ENCODE measurements at places on chromosomes 1 and 21.

DNA sequence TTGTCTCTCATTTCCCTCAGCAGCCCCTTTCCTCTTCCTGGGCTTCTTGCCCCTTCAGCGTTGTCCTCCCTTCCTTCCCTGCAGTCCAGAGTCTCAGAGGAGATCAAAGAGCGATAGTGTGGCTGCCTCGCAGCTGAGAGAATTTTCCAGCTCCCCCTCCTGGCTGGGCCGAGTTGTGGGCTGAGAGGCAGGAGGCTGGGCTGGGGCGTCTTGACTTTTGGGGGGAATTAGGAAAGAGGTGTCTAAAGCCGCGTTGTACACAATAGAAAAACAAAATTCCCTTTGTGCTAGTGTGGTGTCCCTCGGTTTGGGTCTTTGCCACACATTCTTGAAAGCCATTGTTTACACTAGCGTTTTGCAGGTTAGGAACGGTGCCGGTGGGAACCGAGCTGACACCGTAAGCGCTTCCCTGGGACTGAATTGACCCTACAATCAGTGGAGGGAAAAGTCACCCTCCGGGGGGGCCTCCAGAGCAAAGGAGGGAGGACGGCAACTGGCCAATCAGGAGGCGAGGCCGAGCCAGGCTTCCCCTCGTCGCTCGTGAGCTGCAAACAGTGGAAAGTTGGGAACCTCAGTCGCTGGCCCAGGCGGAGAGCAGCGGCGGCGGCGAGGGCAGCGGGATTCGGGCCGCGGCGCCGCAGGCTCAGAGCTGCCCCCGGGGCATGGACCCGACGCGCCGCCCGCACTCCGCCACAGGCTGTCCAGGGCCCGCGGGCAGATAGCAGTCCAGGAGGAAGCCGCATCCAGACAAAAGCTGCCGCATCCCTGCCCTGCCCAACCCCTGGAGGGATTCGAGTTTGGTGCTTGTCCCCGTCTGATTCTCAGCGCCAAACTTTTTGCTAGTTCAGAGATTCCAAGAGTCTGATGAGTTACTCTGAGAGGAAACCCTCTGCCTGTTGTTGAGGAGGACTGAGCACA lies at the start of gene HMCN1:
Gene HMCN1 (plus strand): TSS at position 574 of the 918 bp plus-strand sequence. CDS start 389 bp downstream, outside the sequence.
- DNase-seq: no peak

DNA sequence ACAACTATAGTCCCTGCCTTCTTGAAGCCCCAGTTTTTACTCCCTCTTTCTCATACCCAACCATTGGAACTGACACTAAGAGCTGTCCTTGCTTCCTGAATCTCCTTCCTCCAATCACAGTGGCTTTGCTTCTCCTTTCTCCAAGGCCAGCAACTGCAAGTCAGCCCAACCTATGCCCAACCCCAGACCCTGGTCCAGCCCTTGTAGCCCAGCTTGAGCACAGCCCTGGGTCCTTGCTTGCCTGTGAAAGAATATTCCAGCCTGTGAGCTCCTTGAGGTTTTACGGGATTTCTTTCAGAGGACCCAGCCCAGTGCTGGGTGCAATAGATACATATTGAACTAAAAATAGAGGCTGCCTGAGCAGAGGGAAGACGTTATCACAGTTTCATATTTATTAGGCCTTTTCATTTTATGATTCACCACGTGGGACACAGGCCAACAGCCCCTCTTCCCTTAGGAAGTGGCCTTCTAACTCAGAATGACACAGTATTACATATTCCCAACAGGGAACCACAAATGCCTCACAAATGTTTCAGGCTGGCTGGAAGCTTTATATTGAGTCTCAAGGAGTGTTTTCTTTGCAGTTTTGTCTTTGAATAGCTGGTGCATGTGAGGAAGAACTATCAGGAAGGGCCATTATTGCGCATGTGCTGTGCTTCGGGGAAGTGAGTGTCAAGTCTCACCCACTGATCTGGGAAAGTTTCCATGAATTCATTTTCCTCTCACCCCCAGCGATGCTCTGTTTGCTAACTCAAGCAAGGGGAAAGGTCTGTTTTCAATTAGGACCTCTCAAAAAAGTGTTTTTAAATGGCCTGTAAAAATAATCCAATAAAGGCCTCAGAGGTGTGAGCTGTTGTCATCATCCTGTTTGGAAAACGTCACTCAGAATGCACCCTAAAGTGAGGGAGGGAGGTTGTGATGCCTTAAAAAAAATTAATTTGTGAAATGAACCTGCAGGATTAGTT lies 92.3 kb upstream of the NFIA start:
- no peak for DNase-seq

DNA sequence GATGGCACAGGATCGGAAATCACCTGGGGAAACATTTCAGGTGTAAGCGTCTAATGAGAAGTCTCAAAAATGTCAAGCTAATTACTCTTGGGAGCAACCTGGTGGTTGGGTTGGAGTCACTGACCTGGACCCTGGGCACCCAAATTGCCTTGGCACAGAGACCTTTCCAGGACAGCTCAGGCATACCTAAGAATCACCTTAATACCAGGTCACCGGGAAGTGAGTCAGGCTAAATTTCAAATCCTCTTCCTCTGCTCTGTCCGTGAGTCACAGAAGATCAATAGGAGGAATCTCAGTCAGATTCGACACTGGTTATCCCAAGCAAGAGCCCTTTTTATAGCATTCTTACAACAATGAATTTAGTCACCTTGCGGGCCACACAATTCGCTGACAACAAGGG lies 179.6 kb upstream of the CAMK1G start:
- DNase-seq: no peak

- DNase-seq: no peak
Measured at GRCh38 chr1:226873771-226874578, 3.6 kb downstream of the PSEN2 start.

GRCh38 chr1:25927521-25928265 lies 21.5 kb upstream of the STMN1 start:
- no peak for DNase-seq
